RCC 7860 (cell line): ENCODE measurements at places on chromosomes 13 and 19.

DNA sequence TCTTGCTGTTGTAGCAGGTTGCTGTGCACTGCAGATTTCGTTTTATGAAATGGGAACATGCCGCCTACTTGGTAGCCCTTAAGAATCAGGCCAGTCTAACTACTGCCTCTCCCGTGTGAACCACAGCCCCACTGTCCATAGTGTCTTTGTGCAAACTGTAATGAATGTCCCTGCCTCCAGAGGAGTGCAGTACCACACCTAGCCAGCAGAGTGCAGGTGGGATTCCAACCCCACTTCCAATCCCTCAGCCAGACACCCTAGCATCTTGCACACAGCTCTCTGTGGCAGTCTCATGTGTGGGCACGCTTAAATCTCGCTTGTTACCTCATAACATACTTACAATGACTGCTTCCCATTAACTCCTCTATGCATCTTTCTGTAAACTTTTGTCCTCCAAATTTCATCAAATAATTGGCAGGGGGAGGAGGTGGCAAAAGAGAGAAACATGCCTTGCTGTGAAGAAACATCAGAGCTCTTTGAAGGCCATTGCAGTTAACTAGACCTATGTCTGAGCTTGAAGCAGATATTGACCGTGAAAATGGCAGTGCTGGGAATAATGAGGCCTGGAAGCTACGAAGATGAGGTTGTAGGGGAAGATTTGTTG lies 47.2 kb downstream of the ZAR1L start:
- no peak for DNase-seq

- DNase-seq = no peak
Observed at GRCh38 chr19:2863816-2864215, 3.3 kb upstream of the ZNF556 start.

GRCh38 chr13:51801631-51802099 lies 2.3 kb downstream of the DHRS12 start:
- DNase-seq = no peak

GRCh38 chr19:13068085-13068846 lies 34.4 kb downstream of the LYL1 start:
- no peak for DNase-seq

DNA sequence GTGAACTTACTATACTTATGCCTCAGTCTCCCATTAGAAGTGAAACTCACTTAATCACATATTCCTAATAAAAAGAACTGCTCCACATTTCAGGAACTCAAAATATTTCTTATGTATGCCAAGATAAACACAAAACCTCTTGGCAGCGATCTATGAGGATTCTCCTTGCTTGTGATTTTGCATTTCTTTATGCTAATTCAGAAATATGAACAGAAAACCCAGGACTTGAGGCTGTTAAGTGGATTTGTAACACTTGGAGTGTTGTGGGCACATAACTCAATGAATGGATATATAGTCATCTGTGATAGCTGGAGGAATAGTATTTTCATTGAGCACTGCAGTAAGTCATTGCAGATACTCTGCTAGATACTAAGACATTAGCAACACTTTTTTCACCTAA lies 5.6 kb upstream of the KATNAL1 start:
- no peak for DNase-seq

DNA sequence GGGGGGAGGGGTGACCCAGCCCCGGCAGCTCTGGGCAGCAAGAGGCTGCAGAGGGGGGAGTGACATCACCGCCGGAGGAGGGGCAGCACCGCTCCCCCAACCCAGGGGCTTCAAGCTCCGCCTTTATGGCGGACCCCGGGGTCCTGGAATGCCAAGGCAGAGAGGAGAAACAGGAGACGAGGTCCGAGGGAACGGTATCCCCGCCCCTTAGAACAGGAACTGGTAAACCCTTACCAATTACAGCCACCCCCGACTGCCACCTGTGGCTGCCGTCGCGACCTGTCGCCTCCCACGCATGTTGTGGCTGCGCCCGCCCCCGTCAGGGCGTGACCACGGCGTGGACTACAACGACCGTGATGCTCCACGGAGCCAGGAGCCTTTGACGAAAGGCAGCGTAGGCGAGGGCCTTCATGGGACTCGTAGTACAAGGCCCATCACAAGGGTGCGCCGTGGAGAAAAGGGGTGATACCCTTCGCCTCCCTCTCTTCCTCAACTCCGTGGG lies 4.1 kb upstream of the KCNC3 start:
- DNase-seq = no peak

DNA sequence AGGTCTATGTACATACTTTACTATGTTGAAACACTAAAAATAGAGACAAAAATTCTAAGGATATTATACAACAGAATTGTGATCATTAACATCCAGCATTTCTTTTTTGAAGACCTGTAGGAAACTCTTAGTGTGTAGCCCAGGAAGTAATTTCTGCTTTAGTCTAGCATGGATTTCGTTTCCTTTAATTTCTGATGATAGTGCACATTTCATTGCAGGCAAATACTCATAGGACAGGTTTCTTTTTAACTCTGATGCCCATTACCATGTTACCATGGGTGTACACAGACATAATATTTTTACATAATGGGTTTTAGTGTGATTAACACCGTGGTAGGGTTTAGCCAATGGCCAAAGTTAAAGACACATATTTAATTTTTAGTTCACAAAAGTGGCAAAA lies 27.1 kb downstream of the LIG4 start:
- no peak for DNase-seq

- DNase-seq = peak; percentile 37
Observed at GRCh38 chr13:28659621-28659970, 666 bp downstream of the POMP start.

- DNase-seq = no peak
Observed at GRCh38 chr13:36293497-36293896, 4.1 kb downstream of the CCDC169 start.

DNA sequence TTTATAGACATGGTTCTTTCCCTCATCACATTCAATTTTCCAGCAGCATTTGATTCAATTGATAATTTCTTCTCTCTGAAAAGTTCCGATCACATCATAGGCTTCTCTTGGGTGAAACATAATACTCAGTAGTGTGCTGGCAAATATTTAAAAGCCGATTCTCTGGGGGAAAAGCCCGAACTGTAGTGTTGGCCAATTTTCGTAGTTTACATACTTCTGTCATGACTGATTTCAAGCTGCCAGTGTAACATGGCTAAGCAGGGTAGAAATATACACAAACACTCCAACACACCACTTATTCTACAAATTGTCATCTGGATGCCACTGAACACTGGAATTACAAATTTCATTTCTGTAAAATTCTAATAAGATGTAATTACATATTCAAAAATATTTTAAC lies 56.1 kb upstream of the FREM2 start:
- no peak for DNase-seq

DNA sequence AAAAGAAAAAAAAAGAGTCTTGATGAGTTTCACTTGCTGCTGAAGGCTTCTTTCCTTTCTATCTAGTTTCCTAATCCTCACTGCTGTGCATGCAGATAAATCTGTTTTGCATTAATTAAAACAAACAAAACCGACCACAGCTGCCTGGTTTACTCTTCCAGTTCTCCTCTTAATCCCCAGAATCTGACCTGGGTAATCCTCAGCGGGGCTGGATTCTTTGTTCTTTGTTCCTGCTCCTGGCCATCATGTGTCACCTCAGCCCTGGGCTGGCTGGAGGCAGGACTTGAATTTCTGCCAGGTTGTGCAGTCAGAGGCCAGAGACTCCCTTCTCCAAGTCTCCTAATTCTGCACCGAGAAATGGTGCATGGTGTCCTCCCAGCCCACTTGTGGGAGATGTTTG lies 52.2 kb upstream of the CYP4F8 start:
- no peak for DNase-seq

GRCh38 chr19:4064496-4065260 lies 2.0 kb downstream of the ZBTB7A start:
- DNase-seq = no peak

DNA sequence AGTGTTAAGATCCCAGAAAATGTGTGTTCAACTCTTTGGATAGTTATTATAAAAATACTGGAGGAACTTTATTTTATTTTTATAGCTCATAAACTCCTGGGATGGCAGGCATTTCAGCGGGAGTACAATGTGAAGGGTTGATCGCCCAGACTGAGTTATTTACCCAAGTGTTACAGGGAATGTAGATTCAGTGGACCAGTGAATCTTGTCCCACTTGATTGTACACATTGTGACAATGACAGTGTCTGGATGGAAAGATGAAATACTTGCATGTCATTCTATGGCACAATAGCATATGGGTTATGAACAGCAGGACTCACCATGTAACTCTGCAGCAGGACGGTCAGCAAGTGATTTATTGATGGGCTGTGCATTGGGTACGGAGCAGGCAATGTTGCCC lies 20.3 kb downstream of the OLFM4 start:
- no peak for DNase-seq

- no peak for DNase-seq
Observed at GRCh38 chr19:6791237-6791636, 18.7 kb downstream of the VAV1 start.

- no peak for DNase-seq
Observed at GRCh38 chr19:41758846-41759245, 3.5 kb downstream of the CEACAM6 start.

GRCh38 chr13:102657630-102658029 lies 37.2 kb downstream of the METTL21C start:
- no peak for DNase-seq

DNA sequence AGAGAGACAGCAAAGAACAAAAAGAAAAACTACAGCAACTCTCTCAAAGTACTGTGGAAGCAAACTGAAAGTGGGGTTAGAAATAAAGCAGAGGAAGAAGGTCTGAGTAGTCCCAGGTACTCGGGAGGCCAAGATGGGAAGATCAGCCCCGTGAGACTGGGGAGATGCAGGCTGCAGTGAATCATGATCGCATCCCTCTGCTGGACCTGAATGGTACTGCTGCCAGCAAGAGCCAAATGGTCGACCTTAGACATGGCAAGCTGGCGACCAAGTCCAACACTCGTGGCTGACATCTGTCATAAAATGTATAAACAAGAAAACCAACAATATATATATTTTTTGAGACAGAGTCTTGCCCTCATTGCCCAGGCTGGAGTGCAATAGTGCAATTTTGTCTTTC lies 33.7 kb upstream of the ZNF724 start:
- no peak for DNase-seq

GRCh38 chr19:19488875-19489690 lies 26.3 kb downstream of the TSSK6 start:
- DNase-seq = peak; percentile 84

- DNase-seq = no peak
Observed at GRCh38 chr19:19385896-19386869, 19.3 kb upstream of the GATAD2A start.
